RPMI7951 (cell line): ENCODE measurements at places on chromosomes 2 and 18. TPM values are rescaled to one million over a fixed set of nuclear protein-coding genes. Genes with fewer than 3 reads are reported as not detected.

Gene TSPYL6
- total RNA-seq: not detected in 2 replicates

Gene PPP1R1C
- 3.1 and 4.2 TPM in 2 replicates for total RNA-seq

Gene MCEE
- 20.2 and 28.6 TPM in 2 replicates for total RNA-seq

DNA sequence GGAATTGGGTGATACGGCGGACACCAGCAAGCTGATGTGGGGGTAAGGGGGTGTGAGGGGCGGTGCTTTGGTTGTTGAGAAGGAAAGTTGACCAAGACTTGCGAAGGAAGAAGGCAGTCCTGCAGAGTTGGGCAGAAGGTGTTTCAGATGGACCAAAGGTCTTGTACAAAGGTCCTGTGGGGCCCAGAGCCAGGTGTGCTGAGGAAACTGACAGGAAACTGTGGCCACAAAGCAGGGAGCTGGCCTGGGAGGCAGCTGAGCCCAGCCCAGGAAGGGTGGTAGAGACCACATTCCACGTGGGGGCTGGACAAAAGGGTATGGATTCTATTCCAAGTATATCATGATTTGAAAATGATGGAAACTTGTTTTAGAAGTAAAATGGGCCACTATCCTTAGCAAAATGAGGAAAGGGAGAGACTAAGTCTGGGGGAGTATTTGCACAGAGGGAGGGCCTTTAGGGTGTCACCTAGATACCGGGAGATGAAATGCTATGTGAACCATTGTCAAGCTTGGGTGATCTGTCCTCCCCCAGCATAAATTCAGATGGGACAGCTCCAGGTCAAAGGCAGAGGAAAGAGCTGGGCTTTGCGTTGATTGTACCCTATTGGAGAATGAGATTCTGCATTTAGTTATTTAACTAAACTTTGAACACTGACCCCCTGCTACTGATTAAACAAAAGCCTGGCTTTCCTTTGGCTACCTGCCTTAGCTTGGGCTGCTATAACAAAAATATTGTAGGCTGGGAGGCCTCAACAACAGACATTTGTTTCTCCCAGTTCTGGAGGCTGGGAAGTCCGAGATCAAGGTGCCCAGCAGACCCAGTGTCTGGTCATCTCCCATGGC, 4.3 kb upstream of the EDAR start:
- no peak for DNase-seq

- no peak for DNase-seq
These were observed 41.9 kb downstream of the BMPR2 start for GRCh38 chr2:202418027-202418426.

DNA sequence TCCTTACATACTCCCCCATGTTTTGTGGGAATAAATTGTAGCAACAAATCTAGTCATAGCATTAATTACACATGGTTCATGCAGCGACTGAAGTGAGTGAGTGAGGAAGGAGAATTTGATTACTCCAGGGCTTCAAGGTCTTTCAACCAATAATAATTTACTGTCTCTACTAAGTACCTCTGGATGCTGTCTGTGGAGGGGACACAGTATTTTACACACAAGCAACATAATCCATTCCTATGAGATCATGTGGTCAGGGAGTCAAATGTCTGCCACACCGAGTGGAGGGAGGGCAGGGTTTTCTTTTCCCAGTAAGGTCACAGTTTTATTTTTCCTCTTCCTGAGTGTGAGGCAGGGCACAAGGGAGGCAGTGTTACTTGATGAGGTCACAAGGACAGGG, 334.7 kb upstream of the CELF4 start:
- DNase-seq: no peak
